ENCODE measurements at places on chromosomes 12 and 14.

GRCh38 chr14:89621009-89621421 lies 204.0 kb upstream of the FOXN3 start:
- no peak for DNase-seq

DNA sequence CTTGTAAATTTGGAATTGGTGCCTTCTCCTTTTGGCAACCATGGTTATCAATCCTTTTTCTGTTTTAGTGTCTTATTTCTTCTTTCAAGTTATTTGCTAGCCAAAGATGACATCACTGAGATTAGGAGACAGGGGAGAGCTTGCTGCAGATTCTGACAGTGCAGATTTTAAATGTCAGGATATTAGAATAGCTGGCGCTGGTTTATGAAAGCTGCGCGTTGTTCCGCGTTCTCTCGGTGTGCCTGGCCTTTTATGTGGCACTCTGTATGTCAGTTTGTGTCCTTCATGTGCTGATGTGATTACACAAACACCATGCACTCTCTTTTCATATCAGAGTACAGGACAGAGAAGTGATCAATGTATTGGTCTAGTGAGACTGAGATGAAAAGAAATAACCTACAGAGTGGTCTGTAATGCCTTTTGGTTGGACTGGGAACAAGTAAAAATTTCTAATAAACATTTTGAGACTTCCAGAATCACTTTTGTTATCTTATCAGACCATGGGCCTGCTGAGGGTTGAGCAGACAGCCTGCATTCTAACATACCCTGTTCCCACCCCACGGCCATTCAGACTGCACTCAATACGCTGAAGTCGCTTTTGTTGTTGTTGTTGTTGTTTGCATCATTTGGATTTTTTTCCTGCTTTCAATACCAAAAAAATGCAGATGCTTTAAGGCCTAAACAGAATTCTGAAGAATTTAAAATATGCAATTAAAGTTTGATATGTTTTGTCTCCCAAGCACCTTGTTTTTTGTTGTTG lies 49.7 kb upstream of the TRAF3 start:
- DNase-seq = no peak

DNA sequence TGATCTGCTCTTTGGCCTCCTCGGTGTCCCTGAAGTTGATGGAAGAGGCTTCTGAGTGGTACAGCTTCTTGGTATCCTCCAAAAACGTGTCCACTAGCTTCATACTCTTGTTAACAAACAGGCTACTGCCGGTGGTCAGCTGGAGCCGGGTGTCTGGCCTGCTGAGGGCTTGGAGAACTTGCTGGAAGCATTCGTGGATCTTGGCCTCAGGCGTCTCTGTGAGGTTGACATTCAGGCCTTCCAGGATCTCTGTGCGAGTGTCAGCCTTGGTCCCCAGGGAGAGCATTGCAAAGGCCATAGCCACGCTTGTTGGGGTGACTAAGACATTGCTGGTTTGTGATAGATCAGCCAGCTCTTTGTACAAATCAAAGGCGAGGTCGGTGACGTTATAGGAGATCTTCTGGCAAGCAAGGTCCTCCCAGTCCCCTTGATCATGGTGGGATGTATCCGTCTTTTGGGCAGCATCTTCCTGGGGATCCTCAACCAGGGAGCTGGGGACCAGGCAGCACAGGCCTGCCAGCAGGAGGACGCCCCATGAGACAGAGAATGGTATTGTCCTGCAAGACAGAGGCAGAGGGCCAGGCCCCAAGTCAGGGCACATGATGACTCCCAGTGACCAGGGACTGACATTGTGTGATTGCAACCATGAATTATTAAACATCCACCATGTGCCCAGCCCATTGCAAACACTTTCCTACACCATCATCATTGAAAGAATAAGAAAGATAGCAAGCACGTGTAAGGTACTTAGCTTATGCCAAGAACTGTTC lies 22.1 kb downstream of the SERPINA1 start:
- DNase-seq = no peak

DNA sequence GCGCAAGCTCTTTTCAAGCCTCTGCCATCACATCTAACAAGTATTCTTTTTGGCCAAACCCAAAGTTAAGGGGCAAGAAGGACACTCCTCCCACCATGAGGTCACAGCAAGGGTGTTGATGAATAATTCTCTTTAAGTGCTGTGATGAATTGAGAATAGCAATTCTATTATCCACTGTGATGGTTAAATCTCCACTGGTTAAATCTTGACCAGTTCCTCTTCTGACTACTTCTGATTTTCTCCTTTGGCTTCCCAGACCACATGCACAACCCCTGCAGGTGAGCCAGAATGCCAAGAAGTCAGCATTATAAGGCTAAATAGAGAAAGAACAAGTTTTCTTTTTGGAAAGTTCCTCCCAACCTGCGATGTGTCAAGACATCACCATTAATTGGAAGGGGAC lies 90.6 kb upstream of the BCL2L14 start:
- DNase-seq = no peak

- DNase-seq = no peak
Measured at GRCh38 chr12:14901228-14901562, 15.5 kb upstream of the MGP start.

DNA sequence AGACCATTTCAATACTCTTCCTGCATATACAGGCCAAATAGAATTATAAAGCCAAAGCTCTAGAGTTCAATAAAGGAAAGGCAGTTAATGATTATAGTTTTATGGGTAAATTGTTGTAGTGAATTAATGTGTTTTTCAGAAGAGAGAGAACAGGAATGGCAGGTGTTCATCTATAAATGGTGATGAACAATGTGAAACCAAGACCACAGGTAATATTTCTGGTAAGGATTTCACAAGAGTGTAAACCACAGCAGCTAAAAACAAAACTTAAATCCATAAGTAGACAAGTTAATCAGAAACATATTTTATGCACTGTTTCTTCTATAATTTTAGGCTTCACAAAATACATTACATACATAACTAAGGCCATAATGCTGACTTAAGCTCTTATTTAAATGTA lies 204.4 kb downstream of the SYT1 start:
- no peak for DNase-seq

DNA sequence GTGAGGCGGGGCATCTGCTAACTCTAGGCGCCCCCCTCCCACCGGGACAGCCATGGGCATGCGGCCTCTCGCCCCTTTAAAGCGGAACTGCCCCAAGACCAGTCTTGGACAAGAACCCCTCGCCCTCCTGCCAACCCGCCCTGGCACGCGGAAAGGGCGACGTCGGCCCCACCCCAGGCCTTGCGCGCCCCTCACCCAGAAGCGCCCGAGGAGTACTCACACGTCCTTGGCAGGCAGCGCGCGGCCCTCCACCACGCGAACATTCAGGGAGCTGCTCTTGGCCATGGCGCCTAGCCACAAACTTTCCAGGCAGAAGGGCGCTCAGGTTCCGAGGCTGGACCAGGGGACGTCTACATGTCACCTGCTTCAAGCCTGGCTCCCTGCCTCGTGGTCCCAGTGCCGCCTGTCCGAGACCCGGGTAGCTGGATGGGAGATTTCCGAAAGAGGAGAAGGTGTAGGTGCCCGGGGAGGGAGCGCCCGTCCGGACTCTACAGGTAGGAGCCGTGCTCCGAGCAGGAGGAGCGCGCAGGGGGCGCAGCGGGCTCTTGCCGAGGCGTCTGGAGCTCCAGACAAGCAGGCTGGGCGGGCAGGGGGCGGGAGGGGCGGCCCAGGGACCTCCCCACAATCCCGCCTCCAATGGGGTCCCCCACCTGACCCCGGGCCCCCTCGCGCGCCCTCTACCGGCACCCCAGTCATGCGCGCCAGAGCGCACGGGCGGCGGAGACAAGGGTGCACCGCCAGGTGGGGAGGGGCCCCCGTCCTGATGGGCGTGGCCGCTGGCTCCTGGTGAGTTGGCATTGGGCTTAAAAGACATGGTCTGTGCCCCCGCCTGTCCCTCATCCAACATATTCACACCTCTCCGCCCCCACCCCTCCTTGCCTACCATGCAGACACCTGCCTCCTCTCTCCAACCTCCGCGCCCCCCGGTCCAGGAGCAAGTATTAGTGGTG lies at the start of gene RASAL1:
RASAL1 (minus strand) TSS at position 584 of the 950 bp plus-strand sequence; CDS start at position 285, 299 bp downstream.
- peak; percentile 80 for DNase-seq

GRCh38 chr12:80869264-80869663 lies 68.5 kb downstream of the LIN7A start:
- no peak for DNase-seq

DNA sequence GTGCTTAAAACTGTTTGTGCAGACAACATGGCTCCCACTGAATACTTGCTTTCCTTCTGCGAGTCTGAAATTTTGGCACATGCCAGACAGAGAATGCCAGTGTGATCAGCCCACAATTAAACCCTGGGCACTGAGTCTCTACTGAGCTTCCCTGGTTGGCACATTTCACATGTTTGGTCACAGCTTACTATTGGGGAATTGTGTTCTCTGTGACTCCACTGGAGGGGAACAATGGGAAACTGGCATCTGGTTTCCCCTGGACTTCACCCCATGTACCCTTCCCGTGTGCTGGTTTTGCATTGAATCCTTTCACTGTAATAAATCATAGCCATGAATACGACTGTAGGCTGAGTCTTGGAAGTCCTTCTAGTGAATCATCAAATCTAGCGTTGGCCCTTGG lies 64.9 kb downstream of the EFCAB11 start:
- DNase-seq = no peak

- DNase-seq = no peak
Measured at GRCh38 chr12:63354969-63355368, 204.0 kb upstream of the AVPR1A start.

GRCh38 chr14:79412822-79413221 lies 798.5 kb downstream of the DIO2 start:
- DNase-seq = no peak

GRCh38 chr12:77357655-77358054 lies 292.3 kb upstream of the E2F7 start:
- no peak for DNase-seq

DNA sequence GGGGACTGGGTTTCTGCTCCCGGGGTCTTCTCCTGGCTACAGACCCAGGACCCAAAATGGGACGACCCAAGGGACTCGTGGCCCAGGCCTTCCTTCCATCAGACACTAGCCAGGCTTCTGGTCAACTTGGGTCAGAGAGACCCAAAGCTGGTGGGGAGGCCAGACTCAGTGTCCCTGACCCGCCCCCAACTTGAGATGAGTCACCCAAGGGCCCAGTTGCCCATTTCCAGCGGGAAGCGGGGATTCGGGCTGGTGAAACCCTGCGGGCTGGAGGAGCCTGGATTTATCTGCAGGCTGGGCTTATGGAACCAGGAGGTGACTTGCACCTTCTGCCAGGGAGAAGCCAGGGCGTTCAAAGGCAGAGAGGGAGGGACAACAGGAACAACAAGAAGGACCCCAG lies 81.5 kb downstream of the RFLNA start:
- no peak for DNase-seq

DNA sequence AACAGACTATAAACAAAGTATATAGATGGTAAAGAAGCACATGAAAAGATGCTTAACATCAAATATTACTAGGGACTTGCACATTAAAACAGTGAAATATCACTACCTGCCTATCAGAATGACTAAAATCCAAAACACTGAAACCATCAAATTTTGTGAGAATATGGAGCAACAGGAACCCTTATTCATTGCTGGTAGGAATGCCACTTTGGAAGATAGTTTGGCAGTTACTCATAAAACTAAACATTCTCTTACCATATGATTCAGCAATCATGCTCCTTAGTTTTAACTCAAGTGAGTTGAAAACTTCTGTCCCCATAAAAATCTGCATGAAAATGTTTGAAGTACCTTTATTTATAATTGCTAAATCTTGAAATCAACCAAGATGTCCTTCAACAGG lies 297.6 kb downstream of the DAD1 start:
- peak; percentile 78 for DNase-seq

DNA sequence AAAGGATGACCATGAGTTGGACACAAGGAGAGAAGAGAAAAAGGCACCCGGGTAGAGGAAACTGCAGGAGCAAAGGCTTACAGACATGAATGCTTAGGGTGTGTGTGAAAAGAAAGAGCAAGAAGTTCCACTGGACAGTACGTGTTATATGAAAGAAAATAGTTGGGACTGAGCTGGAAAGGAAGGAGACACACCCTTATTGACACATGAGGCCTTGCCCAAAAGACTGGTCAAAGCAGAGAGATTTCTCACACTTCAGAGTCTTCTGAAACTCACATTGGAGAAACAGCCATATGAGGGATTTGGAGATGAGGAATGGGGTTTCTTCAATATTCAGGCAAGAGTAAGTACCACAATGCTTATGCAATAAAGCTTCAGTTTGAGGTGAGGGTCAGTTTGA lies 56.0 kb downstream of the TTC9 start:
- DNase-seq = no peak

DNA sequence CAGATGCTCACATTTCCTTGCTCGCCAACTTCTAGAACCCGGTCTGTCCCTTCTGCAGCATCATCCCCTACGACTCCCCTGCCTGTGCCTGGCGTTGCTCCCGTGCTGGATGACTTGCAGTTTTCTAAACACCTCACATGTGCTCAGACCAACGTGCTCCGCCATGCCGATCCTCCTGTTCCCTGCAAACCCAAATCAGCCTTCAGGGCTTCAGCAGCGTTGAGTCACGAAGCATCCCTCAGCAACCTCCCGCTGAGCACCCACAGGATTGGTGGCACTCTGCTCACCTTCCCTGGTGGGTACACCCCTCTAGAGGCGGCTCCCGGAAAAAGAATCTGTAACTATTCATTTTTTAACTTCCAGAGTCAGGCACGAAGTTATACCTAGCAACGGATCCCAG lies 2.8 kb upstream of the PIWIL1 start:
- DNase-seq = peak; percentile 35

DNA sequence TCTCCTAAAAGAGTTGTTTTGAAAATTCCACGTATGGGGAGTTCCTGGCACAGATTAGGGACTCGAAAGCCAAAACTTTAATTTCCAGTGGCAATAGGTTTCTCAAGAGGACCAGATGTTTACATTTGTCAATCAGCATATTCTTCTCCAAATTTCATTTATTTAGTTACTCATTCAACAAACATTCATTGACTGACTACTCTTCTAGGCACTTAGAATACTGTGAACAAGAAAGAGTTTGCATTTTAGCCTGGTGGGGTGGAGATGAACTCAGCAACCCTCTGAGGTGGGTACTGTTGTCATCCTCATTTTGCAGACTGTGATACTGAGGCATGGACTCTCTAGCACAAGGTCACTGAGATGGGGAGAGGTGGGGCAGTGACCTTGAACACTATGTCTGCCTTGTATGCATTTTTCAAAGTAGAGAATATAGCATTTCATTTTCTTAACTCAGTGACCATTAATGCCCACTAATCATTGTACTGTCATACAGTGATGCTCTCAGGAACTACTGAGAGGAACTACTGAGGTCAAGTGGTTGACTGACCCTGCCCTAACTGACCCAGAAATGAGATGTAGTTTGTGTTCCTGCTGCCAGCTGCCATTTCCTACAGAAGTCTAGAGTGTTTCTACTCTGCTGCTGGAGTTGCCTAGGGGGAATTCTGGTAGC lies 2.2 kb downstream of the L3HYPDH start:
- DNase-seq = peak; percentile 46
